ENCODE measurements at places on chromosomes 3 and 15. TPM values are rescaled to one million over a fixed set of nuclear protein-coding genes. Genes with fewer than 3 reads are reported as not detected.

GRCh38 chr3:60189304-60189703 lies 1061.9 kb downstream of the FHIT start:
- no peak for DNase-seq

DNA sequence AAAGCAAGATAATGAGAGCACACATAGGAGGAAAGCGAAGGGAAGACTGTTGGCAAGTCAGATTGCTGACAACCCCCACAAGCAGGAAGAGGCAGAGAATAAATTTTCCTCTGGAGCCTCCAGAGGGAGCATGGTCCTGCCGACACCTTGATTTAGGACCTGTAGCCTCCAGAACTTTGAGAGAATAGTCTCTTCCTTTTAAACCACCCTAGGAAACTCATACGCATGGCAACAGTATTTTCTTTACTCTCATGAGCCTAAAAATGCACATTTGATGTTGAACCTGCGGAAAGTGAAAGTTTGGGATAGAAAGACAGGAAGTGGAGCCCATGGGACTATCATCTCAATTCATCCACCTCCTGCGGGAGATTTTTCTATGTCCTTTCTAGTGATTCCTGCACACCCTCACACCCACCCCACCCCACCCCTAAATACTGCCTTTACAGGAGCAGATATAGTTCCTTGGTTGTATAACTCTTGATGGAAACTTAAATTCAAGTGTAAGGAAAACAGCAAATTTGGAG lies 116.7 kb upstream of the LPP start:
- DNase-seq: no peak

DNA sequence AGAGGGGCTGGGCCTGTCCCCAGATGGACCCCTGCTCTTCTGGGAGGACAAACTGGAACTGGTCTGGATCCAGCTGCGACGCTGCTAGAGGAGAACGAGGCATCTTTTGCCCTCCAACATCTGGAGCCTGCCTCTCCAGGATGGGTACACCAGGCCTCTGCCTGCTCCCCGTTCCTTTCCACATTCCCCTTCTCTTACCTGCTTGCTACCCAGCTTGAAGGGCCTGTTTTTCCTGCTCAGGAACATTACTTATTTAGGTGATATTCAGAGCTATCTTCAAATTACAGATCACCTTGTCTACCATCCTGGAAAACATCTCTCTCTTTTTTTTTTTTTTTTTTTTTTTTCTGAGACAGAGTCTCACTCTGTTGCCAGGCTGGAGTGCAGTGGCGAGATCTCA lies 64.0 kb downstream of the CHRD start:
- no peak for DNase-seq

DNA sequence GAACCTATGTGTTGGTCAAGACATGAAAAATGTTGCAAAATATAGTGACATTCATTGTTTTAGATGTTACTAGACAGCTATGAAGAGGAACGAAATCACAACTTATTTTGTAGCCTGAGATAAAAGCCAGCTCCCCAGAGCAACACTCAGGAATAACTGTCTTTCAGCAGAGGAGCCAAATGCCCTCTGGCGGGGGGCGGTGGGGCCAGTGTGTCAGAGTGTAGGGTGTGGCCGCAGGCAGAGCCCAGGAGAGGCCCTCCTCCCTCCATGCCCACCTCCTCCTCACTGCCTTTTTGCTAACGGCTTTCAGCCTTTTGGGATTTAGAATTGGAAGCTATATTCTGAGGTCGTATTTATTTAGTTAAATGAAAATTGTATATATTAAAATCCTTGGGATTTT lies 16.9 kb downstream of the APOD start:
- no peak for DNase-seq

DNA sequence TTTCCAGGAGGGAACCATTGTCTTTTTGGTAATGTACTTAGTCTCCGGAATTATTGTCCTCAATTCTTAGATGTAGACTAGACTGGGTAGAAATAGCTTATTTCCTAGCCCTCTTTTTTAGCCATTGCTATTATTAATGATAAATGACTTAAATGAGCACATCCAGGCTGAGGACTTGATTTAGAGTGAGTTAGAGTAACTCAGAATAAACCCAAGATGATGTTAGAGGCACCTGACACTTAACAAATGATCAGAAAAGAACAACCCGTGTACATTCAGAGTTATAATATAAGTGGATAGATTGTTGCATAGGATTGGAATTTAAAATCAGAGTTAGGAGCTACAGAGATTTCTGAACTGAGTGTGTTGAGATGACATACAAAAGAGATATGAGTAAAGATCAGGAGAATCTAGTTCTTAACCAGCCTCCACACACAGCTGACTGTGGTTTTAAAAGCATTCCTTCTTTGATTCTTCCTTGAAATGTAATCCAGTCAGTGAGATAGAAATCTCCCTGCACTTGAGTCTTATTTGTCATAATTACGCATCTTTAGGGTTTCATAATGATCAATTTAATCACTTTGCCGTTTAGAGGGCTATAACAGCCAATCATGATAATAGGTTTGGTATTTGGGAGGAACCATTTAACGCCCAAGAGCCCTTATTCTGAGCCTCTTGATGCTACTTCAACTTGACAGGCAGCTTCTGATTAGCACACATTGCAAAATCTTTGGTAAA lies 366.5 kb downstream of the GAP43 start:
- DNase-seq: peak; percentile 72

DNA sequence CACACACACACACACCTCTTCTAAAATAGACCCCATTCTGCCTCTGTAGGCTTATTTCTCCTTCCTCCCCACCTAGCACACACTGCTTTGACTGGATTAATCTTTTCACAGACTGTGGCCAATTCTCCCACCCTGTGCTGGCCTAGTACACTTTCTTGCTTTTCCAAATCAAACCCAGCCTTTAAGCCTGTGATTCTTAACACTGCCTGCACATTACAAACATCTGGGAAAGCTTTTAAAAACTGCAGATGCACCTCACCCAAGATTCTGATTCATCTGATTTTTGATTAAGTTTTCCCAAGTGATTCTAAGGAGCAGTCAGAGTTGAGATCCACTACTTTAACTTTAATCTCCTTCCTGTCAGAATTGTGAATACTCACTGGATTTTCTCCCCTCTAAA lies 12.8 kb downstream of the CSNK1G1 start:
- DNase-seq: peak; percentile 21

DNA sequence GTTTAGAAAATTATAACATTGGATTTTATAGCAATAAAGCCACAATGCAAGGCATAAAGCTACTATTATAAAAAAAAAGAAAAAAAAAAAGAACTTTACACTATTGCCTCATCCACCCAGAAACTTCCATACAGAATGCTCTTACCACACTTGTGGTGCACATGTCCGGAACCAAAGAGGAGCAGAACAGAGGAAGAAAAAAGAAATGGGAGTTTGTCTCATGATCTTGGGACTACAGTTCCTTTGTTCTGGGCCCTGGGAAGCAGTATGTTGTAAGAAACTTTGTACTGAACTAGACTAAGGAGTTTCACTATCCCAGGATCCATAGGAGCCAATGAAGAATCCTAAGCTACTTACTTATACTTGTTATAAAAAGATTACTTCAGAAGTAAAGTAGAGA lies 36.1 kb downstream of the FMN1 start:
- no peak for DNase-seq

GRCh38 chr3:196969134-196969659 lies 564 bp upstream of the PIGZ start:
- DNase-seq: no peak

- DNase-seq: no peak
Observed at GRCh38 chr3:43537225-43537624, 84.6 kb downstream of the ANO10 start.

- no peak for DNase-seq
Observed at GRCh38 chr15:79311901-79312553, 1.1 kb downstream of the TMED3 start.

DNA sequence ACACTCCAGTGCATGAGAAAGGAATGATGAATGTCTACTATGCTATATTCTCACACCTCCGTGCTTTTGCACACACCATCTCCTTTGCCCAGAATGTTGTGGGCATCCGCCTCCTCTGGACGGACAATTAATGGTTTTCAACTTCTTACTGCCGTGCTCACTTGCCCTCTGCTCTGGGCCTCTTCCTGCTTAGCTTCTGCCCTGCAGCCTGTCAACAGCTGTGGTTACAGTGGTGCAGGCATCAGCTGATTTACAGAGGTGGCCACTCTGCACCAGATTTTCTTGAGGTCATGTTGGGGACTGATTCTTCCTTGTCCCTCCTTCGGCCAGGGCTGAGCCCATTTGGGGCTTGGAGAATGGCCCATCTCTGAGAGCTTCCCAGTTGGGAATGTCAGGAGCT lies 56.5 kb upstream of the TMEM115 start:
- DNase-seq: no peak

DNA sequence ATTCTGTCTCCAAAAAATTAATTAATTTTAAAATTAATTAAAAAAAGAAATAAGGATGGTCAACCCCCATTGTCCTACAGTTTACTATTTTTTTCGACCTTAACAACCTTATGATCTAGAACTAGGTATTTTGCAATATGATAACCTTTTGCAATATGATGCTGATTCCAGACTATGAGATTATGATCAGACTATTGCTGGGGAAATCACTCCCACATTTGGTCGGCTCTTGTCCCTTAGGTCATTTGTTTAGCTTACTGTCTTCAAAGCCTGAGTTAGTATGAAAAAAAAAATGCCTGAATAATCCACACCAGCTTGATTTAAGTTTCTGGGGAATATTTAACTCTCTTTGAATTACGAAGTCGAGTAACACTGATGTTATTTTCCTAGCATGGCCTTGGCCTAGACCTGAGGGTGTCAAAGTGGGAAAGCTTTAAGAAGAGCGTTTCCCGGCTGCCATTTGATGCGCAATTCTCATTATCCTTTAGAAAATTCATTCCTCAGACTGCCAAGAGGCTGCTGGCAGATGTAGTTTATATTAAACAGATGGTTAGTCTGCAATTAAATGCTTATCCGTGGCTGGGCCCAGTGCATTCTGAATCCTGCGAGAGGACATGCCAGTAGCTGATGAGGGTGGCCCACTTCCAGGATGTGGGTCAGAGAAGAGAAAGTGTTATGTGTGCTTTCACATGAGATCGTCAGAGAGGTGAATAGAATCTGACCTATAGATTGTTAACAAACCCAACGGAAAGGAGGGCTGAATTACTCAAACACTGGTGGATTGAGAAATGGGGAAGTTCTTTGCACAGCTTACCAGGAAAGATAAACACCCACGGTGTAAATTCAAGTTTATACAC lies 496.0 kb upstream of the THBS1 start:
- peak; percentile 84 for DNase-seq

GRCh38 chr3:170322566-170323269 lies 34.8 kb upstream of the SKIL start:
- no peak for DNase-seq

DNA sequence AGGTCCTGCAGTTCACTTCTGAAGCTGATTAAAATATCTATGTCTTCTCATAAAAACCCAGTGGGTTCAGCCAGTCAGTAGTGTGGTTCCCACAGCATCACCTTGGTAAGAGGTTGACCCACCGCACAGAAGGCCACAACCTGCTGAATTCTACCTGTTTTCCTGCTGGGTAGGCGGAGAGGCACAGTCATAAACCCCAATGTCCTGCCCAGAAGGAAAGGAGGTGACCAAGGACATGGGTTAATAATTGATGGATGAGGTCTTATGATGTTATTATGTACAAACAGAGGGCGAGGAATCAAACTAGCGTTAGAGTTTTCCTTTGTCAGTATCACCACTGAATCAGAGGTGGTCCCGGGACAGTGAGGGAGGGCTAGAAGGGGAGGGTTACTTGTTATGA lies 27.8 kb downstream of the CA12 start:
- DNase-seq: no peak

GRCh38 chr3:197595470-197596185 lies 39.9 kb upstream of the BDH1 start:
- peak; percentile 13 for DNase-seq

GRCh38 chr3:192253138-192253887 lies 474.0 kb downstream of the FGF12 start:
- no peak for DNase-seq

GRCh38 chr3:182424006-182424405 lies 369.3 kb upstream of the ATP11B start:
- no peak for DNase-seq

- no peak for DNase-seq
Observed at GRCh38 chr3:158352551-158352950, 218.4 kb upstream of the MLF1 start.

DNA sequence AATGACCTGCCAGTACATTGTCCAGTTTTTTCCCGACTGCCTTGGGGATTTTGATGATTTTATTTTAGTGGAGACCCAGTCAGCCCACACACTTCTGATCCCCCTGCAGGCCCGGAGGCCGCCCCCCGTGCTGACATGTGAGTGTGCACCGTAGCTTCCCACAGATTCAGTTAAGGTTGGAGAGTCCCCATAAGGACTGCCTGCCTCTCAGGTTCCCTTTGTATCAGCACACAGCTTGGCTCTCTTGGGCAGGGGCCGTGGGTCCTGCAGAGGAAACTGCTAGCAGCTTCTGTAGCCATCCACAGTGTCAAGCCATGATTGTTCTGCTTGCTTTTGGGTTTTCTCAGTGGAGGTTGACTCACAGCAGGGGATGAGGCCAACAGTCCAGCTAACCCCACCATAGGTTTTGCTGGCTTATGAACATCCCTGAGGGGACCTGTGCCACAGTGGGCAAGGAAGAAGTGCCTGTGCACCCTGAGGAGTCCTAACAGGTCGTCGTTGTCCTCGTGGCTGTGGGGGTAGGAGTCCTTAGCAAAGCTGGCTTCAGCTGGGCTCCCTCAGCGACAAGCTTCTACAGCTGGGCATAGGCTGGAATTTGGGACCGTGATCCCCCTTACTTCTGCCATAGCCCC lies 46.4 kb downstream of the DLEC1 start:
- no peak for DNase-seq

- DNase-seq: no peak
Observed at GRCh38 chr15:35126236-35126635, 41.1 kb upstream of the NANOGP8 start.

DNA sequence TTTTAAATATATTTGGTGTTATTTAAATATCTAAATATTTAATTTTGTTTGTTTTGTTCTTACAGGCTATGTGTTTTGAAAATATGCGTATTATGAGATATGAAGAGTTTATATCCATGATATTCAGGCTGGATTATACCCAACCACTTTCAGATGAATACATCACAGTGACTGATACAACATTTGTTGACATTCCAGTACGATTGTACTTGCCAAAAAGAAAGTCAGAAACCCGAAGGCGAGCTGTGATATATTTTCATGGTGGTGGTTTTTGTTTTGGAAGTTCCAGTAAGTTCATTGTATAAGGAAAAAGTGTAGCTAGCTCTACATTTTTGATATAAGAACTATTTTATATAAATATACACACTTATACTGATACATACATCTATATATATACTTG lies 6.9 kb downstream of the AADACL2 start:
- DNase-seq: no peak

GRCh38 chr15:93121973-93122910 lies 33.2 kb upstream of the RGMA start:
- no peak for DNase-seq

The SLCO2A1 gene
- polyA plus RNA-seq: 5.4 TPM

The LOXL1 gene
- polyA plus RNA-seq: 59.1 TPM

The ATG7 gene
- 26.2 TPM for polyA plus RNA-seq

The ITIH1 gene
- not detected for polyA plus RNA-seq

The ANKUB1 gene
- not detected for polyA plus RNA-seq

The CILP gene
- polyA plus RNA-seq: 0.09 TPM

The XIRP1 gene
- polyA plus RNA-seq: 0.05 TPM

The RASL12 gene
- polyA plus RNA-seq: 0.16 TPM

The FYCO1 gene
- 13.0 TPM for polyA plus RNA-seq

The KLHL6 gene
- not detected for polyA plus RNA-seq

The GRAMD2A gene
- polyA plus RNA-seq: 0.17 TPM

The REC114 gene
- polyA plus RNA-seq: not detected

The WDR93 gene
- 0.17 TPM for polyA plus RNA-seq

The UCN2 gene
- polyA plus RNA-seq: 4.5 TPM

The NRROS gene
- polyA plus RNA-seq: 0.07 TPM

The CP gene
- 0.07 TPM for polyA plus RNA-seq

The CCDC39 gene
- not detected for polyA plus RNA-seq

The MAP6D1 gene
- polyA plus RNA-seq: 3.9 TPM

The MKRN2OS gene
- not detected for polyA plus RNA-seq

The RGMA gene
- 0.34 TPM for polyA plus RNA-seq

Data from BJ (cell line).